CD4-positive, alpha-beta T cell treated with Interleukin-6 at 100 ng/mL for 8 hours (primary cell): ENCODE measurements at places on chromosomes 3 and 15.

DNA sequence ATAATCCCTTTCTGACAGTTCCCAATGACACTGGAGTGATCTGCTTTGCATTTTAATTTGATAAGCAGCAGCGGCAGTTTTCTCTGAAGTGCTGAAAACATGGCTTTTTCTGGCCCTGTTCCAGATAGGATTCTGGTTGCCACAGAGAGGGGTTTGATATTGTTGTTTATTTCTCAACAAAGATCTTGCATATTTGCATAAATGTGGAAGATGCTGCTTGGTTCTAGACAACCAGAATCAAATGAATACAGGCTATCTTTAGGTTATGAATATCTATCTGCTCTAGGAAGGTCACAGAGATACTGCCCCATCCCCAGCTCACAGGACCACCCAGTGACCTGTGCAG is 137.1 kb downstream of the ZNF609 start:
- no peak for DNase-seq

- no peak for DNase-seq
Measured at GRCh38 chr3:45947361-45947760, 4.1 kb downstream of the CXCR6 start.

DNA sequence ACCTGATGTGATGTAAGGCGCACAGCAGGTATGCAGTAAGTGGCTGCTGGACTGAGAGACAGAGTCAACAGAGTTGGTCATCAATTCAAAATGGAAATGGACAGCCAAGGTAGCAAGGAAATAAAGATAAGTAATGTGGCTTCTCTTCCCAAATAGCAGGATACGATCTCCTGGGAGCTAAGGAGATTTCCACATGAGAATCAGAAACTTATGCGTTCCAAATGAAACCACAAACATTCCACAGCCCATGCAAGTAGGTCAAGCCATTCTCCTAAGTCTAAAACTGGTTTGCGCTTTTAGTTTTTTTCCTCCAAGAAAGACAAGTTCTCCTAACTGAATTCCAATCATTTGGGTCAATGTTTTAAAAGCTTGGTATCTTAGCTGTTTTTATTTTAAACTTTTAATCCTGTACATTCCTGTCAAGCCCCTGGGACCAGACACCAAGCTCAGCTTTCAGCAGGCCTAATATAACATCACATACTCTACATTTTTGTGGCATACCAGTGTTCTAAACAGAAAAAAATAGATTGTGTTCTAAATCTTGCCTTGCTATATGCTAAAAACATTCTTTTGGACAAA is 73.7 kb upstream of the TSPAN3 start:
- no peak for DNase-seq

- DNase-seq = no peak
Measured at GRCh38 chr3:169347597-169347996, 315.9 kb downstream of the MECOM start.

- DNase-seq = no peak
Measured at GRCh38 chr3:143700431-143700975, 147.8 kb downstream of the SLC9A9 start.

DNA sequence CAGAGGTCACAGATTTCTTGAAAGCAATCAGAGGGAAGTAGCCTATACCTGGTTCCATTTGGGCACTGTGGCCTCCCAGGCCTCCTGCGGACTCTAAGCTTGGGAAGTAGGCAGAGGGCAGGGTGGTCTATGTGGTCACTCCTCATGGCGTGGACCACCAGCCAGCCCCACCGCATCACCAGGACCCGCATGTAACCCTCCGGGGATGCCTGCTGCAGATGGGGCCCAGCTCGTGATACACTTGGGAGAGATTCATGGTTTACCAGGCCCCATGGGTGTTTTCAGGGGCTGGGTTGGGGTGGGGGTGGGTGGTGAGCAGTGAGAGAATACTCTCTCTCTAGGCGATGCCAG is 123.7 kb downstream of the ASB7 start:
- DNase-seq = no peak

GRCh38 chr3:46681856-46682540 is 11.5 kb downstream of the ALS2CL start:
- no peak for DNase-seq

DNA sequence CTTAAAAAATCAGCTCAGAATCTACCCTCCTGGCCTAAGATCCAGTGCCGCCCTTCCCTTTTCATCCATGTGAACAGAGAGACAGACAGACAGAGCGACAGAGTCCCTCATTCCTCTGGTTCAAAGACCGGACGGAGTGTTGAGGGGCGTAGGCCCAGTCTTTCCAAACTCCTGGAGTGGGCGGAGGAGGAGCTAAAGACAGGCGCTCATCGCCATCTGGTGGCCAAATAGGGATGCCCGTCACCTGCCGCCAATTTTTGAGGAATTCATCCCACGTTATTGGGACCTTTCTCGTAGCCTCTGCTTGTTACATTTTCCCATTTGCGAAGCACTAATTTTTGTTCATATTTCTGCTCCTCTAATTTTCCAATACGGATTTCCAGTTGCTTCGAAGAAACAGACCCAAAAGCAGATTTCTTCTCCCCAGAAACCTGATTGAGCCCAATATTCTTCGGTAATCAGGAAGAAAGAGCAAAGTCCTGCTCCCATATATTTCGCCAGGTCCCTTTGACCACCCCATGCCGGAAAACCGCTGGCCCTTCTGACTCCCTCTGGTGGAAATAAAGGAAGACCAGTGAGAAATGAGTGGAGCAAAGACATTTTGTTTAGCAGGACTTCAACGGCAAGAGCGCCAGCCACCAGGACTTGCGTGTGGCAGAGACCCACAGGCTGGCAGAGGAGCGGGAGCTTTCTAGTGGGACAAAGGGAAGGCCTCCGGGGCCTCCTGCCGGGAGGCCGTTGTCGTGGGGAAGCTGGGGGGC is 88.0 kb downstream of the LRRK1 start:
- DNase-seq = peak; percentile 39

DNA sequence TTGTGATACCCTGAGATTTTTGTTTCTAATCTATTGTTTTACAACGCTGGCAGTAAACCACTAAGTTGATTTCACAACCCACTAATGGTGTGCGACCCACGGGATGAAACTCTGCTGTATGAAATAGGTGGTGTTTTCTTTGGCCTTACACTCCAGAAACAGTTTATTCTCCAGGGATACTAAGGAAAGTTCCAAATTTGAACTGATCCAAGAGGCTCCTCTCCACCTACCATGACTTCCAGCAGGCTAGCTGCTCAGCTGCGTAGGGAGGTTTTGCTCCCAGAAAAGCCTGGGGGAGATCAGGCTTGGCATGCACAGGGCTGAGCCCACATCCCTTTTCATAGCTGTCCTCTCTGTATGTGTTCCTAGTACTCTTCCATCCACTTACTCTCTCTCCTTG is 71.5 kb downstream of the FAM174B start:
- no peak for DNase-seq

DNA sequence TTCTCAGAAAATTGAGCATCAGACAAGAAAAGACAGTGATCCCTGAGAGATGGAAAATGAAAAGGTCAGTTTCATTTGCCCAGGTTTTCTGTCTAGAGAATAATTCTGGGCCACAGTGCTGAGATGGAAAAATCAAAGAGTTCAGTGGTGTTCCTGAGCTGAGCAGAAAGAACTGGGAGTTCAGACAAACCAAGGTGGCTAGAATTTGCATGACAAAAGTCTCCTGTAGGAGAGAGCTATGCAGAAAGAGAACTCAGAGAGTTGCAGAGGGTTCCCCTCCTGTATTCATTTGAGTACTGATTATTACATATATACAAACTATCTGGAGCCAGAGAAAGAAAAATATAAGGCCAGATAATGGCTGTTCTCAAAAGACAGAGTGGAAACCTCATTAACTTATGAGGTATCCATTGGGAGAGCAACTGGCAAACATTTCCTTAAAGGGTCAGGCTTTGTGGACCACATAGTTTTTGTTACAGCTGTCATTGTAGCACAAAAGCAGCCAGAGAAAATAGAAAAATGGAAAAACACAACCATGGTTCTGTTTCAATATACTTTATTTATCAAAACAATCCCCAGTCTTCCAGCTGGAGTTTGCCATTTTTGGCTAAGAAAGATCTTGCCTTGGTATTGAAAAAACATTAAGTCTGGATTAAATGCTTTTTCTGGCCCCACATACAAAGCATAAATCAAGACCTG is 1004.1 kb downstream of the TBL1XR1 start:
- DNase-seq = no peak

- no peak for DNase-seq
Measured at GRCh38 chr3:72185549-72186399, 400.8 kb upstream of the PROK2 start.

- DNase-seq = peak; percentile 17
Measured at GRCh38 chr3:186185194-186185787, 76.4 kb upstream of the ETV5 start.

- no peak for DNase-seq
Measured at GRCh38 chr3:16053794-16054193, 120.7 kb upstream of the GALNT15 start.

DNA sequence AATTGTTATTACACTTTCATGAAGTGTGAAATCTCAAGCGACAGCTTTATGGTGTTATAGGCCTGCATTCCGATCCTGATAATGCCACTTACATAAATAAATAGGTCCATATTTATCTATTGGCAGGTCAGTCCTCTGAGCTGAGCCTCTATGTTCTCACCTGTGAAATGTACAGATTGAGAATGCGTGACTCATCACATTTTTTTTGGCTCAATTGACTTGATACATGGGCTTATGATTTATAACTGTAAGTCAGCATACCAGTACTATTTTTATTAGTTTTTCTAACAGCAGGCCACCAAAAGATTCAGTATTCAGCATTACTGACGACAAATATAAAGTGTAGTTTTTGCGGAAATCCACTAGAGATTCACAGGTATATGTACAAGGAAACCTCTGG is 344.4 kb downstream of the ROBO1 start:
- DNase-seq = no peak

- DNase-seq = no peak
Measured at GRCh38 chr3:122245513-122246174, 62.2 kb downstream of the CASR start.

DNA sequence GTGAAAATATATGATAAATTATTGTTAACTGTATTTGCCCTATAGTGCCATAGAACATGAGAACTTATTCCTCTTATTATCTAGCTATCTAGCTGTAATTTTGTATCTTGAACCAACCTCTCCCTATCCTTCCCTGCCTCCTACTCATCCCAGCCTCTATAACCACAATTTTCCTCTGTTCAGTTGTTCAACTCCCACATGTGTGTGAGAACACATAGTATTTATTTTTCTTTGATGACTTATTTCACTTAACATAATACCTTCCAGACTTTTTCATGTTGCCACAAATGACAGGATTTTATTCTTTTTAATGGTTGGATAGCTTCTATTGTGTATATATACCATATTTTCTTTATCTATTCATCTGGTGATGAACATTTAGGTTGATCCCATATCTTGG is 85.4 kb upstream of the SUCLG2 start:
- no peak for DNase-seq

DNA sequence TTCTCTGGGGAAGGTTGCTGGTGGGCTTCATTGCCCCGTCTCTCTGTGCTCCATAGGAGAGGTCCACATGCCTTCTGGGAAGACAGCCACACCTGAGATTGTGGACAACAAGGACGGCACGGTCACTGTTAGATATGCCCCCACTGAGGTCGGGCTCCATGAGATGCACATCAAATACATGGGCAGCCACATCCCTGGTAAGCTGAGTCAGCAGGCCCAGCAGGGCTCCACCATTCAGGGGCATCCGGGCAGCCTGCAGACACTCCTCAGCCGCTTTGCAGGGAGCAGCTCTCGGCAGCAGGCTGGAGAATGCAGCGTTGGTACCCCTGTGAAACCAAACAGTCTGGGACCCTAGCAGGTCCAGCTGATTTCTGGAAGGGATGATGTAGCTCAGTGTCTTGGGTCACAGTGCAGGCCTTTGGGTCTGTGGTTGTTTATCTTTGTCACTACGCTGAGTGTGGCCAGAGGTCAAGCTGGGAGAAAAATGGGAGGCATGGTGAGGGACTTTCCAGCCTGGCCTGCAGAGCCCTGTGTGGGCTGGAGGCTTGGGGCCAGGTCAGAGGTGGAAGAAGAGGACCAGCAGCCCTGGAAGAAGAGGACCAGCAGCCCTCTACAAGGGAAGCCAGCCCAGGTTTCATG is 67.2 kb downstream of the DNASE1L3 start:
- DNase-seq = no peak

DNA sequence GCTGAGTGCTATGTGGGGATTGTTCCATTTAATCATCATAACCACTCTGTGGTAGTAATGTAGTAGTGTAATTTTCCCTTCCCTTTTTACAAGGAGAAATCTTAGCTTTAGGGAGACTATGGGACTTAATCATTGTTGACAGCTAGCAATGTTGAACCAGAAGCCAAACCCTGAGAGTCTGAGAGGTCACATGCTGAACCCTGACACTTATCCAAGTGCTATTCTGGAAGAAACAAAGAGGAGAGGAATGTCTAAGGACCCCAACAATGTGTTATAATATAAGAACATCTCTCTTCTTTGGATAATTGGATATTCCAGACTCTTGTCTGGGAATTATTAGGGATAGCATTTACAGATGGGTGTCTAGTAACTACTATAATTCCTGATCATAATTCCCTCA is 58.4 kb downstream of the GAP43 start:
- DNase-seq = no peak

DNA sequence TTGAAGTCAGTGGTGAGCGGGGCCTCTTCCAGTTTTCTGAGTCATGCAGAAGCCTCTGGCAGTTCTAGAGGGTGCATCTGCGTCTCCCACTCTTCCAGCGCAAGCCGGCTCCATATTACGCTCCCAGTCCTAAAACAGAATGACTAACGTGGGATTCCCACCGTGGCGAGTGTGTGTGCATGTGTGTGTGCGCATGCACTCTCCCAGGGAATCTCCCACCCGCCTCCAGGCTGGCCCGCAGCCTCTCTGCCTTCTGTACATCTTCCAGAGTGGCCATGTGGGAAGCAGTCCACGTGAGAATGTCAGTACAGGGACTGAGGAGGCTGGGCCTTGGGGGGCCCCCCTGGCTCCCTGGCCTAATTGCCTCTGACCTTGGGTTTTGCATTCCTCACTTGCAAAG is 87.7 kb downstream of the LSM3 start:
- DNase-seq = no peak

DNA sequence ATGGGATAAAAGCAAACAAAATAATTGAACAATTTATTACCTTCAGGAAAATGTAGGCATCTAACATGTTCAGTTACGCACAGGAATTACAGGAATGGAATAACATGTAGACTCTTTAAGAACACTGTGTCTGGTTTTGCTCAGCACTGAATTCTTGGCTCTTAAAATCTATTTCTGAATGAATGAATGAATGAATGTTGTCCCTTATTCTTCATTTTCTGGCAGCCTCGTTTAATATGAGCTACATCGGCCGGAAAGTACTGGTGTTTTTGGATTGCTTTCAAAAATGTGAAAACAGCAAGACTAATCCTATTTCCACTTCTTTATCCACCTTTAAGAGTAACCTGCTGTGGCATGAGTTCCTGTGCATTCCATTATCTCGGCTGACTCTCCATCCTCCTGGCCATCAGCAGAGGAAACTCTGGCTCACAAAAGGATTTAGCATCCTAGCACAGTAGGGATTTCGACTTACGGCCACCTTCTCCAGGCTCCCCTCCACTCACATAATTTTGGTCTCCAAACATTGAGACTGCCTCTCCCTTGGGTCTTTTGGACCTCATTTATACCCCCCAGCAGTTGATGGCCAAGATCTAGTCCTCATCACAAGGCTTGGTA is 145.3 kb downstream of the FOXP1 start:
- DNase-seq = no peak
